Ecto neural progenitor cell (in vitro differentiated cells): ENCODE measurements at places on chromosomes 12 and 14.

DNA sequence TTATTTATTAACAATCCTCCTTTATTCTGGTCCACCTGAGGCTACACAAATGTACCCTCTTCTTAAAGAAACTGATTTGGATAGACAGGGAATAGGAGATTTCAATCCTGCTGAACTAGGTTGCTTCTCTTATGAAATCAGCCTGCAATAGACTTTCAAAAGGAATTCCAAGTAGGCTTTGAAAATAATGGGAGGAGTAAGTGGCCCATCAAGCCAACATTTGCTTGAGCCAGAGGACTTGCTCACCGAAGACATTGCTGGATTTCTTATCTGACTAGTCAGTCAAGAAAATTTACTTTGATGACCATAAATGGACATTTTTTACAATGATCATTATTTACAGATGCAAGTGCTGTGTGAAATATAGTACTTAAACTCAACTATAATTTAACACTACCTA, 82.8 kb upstream of the RASSF8 start:
- DNase-seq, result no peak

- no peak for DNase-seq
These were observed 243.0 kb upstream of the TMTC1 start for GRCh38 chr12:30026621-30027234.

- DNase-seq, result no peak
These were observed 96.9 kb downstream of the SETD3 start for GRCh38 chr14:99383472-99384449.

DNA sequence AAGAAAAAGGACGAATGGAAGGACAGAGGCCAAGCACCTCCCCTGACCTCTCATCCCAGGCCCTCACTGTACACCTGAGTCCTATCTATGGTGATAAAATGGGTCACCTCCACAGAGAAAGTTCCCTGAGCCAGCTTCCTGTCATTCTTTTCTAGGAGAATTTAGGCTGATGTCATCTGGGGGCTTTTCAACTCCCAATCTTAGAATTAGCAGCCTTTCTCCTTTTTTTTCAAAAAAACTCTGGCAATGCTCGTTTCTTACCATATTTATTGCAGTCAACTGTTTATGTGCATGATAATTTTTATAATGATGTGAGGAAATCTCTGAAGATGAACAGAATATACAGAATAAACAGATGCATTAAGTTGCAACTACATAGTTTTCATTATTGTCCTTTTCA, 177.6 kb downstream of the SNAPC1 start:
- DNase-seq, result no peak

DNA sequence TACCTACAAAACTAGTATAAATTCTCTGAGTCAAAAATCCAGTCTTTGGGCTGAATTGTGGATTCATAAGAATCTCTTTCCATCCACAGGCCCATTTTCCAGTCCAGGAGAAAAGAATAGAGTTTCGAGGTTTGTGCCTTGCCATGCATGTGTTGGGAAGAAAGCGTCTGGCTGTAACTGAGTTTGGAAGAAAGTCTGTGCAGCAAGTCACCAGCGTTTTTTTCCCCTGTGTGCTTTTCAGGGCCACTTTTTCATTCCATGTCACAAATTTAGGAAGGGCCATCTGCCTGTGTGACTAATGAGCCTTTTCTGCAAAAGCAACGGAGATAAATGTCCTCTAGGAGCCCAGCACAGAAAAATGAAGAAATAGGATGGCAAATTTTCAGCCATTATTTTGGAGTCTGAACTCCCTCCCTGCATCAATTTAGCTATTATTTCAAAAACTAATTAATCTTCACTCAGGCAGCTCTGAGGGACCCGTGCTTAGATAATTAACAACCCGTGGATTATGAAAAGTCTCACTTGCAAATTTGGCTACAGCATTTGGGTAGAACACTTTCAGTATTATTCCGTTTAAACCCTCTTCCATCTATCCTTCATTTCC, 261.5 kb downstream of the SUDS3 start:
- DNase-seq, result no peak

- DNase-seq, result no peak
These were observed 12.2 kb downstream of the ITPK1 start for GRCh38 chr14:93103392-93104080.
